IMR-90 (cell line): ENCODE measurements at places on chromosomes 5 and 9. TPM values are rescaled to one million over a fixed set of nuclear protein-coding genes. Genes with fewer than 3 reads are reported as not detected.

CCT5 gene
- polyA plus RNA-seq: 308 and 358 TPM in 2 replicates

HMCN2 gene
- 0.02 and 0.03 TPM in 2 replicates for polyA plus RNA-seq

IL13 gene
- not detected in 2 replicates for polyA plus RNA-seq

- no peak for DNase-seq
These were observed 18.1 kb upstream of the DMRT2 start for GRCh38 chr9:1031951-1032601.

GRCh38 chr9:13688990-13689600 is 409.6 kb upstream of the MPDZ start:
- no peak for DNase-seq

DNA sequence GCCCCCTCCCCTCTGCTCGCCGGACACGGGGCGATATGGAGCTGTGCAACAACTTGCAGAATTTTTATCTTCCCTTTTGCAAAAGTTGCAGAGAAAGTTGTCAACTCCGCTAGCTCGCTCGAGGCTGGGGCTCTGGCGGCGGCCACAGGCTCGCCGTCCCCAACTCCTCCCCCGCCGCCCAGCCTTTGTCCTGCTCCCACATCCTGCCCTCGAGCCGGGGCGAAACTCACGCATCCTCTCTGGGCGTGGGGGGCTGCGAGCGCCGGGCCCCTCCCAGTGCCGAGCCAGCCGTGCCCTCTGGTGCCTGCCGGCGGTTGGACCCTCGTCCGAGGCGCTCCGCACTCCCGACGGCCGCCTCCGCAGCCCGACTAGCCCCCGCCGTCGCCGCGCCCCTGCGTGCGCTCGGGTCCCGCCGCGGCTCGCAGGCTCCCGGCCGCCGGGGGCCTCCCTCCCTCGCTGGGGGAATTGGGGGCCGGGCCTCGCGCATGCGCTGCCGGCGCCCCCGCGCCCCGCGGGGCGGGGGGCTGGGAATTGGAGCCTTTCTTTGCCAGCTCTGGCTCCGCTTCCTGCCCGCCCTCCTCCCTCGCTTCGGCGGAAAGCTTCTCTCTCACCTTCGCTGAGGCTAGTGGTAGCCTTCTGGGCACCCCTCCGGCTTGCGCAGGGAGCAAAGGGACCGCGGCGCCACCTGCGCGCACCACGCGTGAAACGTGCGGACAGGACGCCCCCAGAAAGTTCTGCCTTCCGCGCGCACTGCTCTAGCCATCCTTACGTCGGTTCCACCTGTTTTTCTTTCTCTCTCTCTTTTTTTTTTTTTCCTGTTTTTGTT is at the start of gene CCNJL:
Gene CCNJL (minus strand): TSS at position 431 of the 826 bp plus-strand sequence. CDS start 641 bp downstream, outside the sequence.
- DNase-seq: peak; percentile 44

- DNase-seq: peak; percentile 55
These were observed 382.7 kb downstream of the ENC1 start for GRCh38 chr5:74257645-74258313.

- DNase-seq: no peak
These were observed 121.4 kb upstream of the SV2C start for GRCh38 chr5:75961818-75962217.

DNA sequence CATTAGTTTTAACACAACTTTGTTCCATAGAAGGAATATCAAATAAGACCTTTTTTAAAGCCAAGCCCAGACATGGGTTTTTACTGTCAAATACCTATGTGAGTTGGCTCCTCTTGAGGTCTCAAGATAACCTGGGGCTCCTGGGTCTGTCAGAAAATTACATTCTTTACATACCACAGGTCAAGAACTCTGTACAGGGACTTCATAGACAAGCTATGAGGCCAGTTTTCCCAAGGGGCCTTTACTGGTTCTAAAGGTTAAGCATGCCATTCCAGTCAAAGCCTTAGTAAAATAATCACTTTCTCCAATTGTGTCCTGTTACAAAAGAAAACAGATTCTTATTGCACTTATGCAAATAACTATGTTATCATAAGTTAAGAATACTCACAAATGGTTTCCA is 15.5 kb upstream of the SMC2 start:
- no peak for DNase-seq

GRCh38 chr5:6875376-6875775 is 162.1 kb downstream of the TENT4A start:
- DNase-seq: no peak

DNA sequence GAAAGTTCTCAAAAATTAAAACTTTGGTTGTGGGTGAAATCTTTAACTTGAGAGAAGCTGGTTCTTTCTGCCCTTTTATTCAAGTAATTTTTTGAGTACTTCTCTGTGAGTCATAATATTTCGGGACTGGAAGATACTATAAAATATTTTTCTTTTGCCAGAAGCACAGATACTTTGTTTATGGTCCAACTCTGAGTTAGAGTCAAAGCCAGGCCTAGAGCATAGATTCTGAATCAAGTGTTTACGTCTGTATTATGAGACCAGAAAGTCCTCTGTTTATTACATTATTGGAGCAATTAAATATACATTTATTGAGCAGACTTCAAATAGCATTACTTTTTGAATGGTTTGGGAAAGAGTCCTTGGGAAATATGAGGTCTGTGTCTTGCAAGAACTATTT is 187.9 kb downstream of the FER start:
- DNase-seq: peak; percentile 56

DNA sequence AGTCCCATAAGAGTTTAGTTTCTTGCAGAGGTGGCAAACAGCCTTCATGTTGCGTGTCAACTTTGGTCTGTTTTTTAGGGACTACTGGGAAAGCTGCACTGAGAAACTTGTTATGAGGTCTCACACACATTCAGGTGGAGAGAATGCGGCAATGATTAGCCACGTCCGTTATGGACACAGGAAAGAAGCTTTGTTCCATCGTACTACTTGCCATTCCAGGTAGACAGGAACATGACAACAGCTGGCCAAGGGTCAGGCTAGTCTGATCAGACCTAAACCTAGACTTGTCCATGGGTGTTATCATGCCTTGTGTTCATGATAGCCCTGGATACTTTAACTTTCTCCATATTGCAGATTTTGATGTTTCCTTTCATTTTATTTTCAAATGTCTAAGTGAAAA is 113.2 kb downstream of the ZNF608 start:
- DNase-seq: no peak

DNA sequence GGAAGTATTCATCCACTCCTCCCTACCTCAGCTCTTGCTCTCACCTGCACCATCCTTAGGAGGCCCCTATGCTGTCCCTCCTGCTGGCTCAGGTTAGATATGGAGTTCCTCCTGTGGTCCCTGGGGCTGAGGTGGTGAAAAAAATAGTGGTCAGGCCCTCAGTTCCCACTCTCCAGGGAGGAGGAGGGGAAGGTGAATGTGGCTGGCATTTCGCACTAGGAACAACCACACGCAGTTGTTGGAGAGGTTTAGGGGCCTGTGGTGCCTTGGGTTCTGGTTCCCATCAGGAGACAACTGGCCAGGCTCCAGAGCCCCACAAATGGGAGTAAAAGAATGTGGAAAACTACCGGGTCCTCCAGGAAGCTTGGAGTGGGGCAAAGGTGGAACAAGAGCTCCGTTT is 81.7 kb upstream of the HSPA9 start:
- DNase-seq: no peak

GRCh38 chr9:97987487-97987886 is 4.3 kb downstream of the ANP32B start:
- DNase-seq: no peak

GRCh38 chr5:73483676-73484075 is 14.6 kb upstream of the BTF3 start:
- DNase-seq: no peak

DNA sequence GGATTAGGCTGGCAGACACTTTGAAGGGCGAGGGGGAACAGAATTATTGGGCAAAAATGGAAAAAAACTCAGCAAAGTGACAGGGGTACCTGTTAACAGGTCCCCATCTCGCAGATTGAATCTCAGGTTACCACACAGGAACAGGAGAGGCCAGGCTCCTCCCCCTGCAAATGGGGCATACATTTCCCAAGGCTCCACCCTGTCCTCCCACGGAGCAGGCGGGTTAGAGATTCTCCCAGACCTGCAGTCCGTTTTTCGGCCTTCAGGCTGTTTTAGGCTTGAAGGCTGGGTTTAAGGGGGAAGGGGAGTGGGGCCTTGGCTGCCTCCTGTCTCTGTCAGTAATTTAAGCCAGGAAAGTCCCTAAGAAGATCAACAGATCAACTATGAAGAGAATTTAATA is 42.7 kb downstream of the LRRC70 start:
- no peak for DNase-seq

DNA sequence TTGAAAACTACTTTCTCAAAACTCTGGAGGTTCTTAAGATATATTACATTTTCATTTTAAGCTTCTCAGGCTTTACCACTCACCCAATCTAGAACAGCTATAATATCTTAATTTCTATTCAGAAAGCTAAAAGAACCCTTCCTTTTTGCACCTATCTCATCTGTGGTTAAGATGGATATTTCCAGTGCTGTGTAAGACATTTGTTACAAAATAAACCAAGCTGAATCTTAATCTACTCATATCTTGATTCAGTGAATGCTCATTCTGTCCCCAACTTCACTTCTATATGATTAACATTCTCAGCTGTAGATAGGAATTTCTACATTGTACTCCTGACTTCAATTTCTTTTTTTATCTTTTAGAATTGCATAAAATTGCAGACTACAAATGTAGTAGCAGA is 15.0 kb downstream of the ABHD17B start:
- DNase-seq: no peak

GRCh38 chr9:20321423-20322082 is 300.7 kb downstream of the MLLT3 start:
- DNase-seq: no peak

DNA sequence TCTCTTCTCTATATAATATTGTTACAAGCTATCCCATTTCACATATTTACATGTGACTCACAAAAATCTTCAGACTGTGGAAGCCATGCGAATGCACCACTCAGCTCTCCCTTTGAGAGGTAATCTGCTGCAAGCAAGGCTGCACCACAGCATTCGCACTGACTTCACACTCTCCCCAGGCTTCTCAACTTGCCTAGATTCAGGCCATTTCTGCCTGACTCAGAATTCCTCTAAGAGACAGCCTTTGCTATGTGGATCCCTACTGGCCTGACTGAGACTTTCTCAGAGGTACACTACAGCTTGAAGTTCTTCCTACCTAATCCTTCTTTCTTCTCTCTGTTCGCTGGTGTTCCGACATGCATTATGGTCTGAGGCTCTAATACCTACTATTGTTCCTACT is 21.1 kb upstream of the DMRTA1 start:
- no peak for DNase-seq

DNA sequence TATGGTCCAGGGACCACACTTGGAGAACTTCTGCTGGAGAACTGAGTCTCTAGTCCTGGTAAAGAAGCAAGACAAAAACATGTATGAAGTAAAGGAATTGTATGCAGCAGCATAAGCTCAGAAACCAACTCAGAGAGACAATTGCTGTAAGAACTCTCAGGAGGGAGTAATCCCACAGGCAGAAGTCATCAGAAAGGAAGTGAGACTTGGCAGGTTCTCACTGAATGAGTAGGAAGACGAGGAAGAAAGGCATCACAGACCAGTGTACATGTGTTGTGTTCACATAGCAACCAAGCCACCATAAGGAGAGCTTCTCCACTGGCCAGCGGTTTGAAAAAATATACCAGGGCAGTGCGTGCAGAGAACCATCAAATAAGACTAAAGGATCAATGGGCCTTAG is 57.9 kb upstream of the FST start:
- peak; percentile 94 for DNase-seq
